8988T (cell line): ENCODE measurements at places on chromosomes 3 and 15.

DNA sequence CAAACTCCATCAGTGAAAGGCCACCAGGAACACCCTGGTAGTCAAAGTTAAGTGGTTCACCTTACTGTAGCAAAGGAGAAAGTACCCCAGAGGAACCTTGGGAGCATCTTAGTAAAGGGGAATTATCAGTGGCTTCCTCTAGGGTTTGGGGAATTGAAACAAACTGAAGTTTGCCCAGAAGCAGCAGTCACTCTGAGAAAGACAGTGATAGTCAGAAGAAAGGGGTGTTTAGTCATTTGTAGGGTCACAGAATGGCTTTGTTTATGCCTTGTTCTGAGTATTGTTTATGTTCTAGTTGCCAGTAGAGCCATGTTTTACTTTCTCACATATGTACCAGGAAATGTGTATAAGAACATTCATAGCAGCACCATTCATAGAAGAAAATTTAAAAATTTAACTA, 93.8 kb downstream of the FHIT start:
- DNase-seq = no peak

GRCh38 chr15:35755237-35755802, 209.4 kb upstream of the DPH6 start:
- DNase-seq = no peak

DNA sequence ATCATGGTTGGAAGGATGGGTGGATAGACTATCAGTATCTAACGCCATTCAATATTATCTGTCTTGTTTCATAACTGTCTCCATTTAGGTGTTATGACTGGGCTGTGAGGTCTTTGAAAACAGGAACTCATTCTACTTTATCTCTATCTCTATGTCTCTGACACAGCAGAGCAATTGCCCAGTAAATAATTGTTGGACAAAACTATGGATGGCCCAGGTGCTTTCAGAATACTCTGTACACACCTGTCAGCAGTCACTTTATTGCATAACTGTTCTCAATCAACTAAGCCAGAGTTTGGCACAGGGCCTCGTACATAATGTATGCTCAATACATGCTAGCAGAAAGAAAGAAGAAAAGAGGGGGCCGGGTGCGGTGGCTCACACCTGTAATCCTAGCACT, 210.3 kb downstream of the OPA1 start:
- no peak for DNase-seq

DNA sequence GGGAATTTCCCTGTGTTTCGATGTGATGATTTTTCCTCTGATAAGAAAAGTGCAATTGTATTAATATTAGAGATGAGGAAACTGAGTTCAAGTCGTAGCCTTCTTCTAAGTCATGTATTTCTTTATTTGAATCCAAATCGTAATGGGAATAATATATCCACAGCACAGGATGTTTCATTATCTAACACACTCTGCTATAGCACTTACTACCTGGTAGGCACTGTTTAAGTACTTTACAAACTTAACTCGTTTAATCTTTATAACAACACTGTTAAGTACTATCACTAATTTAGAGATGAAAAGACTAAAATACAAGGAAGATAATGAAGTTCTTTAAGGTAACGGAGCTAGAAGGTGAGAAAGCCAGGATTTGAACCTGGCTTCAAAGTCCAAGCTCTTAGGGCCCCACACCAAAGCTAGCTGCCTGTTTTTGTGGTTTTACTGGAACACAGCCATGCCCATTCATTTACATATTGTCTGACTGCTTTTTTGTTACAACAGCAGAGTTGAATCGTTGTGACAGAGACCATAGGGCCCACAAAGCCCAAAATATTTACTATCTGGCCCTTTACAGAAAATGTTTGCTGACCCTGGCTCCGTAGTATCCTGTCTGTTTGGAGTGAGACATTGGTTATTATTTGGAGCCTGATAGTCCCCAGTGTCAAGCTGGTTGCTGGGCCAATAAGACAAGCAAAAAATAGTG, 9.6 kb upstream of the ATP13A3 start:
- no peak for DNase-seq

DNA sequence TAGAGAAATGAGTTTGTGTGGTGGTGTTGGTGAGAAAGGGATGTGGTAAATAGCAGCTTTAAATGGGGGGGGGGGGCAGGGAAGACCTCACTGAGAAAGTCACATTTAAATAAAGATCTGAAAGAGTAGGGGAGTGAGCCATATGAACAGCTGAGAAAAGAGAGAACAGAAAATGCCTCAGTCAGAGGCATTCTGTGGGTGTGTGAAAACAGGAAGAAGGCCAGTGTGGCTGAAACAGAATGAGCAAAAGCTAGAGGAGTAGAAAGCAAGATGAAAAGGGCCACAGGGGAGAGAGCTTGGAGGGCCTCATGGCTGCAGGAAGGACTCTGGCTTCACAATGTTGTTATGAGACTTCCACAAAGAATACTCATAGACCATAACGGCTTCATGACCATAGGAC, 783.3 kb downstream of the ZPLD1 start:
- DNase-seq = no peak

DNA sequence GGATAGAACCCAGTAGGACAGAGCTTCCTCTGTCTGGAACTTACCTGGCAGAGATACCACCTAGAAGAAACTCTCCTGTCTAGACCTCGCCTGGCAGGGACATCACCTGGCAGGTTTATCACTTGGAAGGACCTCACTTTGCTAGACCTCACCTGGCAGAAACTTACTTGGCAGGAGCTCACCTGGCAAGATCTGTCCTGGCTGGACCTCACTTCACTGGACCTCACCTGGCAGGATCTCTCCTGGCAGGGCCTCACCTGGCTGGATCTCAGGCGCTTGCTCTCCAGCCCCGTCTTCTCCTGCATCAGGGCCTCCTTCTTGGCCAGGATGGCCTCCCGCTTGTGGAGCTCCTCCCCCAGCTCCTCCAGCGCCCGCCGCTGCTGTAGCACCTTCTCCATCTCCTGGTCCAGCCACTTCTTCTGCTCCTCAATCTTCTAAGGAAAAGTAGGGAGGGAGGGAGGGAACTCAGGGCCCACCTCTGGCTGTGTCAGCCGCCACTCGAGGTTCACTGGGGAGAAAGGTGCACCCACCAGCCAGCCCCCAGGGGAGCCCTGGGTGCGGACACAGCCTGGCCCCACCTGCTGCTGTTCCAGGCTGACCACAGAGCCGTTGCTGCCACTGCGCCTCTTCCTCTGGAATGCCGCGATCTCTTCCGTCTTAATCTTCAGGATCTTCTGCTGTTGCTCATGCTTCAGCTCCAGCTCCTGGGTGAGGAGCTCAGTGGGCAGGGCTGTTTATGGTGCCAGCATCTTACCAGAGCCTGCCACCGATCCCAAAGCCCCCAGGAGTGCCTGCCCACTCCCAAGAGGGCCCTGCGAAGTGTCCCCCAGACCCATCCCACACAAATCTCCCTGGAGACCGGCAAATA, 22.5 kb downstream of the KIF7 start:
- no peak for DNase-seq

DNA sequence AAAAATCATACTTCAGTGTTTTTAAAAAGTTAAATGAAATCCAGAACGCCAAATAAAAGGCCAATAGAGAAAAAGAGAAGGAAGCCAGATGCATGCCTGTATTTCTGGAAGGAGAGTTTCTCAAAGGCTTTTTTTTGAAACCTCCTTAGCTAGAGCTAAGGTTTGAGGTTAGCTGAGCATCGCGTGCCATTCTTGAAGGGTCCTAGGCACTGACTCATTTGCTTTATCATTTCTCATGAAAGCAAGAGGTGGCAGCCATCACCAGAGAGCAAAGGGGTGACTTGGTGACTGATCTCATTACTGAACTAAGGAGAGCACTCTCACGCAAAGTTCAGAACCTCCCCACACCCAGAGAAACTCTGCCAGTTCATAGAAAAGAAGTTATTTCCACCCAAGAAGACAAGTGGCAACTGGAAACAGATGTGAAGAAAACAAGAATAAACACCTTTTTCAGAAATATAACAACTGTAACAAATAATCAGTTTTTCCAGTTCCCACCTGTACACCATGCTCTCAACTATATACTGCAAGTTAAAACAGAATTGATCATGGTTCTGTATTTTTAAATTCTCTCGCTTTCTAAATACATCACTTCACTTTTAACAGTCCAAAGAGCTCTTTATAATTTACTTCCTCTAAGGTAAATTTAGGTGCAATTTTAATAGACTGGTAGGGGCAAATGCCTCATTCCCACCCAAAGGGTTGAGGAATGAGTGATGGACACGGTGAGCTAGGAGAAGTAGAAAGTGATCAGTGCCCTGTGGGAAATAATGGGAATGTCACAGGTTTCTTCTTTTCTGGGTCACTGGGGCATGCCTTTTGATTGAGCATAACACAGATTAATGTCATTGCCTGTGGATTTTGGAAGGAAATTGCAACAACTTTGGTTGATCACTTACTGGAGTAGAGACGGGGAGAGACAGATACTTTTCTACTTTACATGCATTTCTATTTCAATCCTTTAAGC, 24.7 kb downstream of the GPR15 start:
- DNase-seq = no peak

- DNase-seq = no peak
These were observed 62.9 kb downstream of the GOLGA8B start for GRCh38 chr15:34520566-34520965.

- DNase-seq = no peak
These were observed 107.7 kb downstream of the CHCHD4 start for GRCh38 chr3:14016900-14017475.

- DNase-seq = no peak
These were observed 25.2 kb downstream of the MAPKBP1 start for GRCh38 chr15:41799488-41799805.

DNA sequence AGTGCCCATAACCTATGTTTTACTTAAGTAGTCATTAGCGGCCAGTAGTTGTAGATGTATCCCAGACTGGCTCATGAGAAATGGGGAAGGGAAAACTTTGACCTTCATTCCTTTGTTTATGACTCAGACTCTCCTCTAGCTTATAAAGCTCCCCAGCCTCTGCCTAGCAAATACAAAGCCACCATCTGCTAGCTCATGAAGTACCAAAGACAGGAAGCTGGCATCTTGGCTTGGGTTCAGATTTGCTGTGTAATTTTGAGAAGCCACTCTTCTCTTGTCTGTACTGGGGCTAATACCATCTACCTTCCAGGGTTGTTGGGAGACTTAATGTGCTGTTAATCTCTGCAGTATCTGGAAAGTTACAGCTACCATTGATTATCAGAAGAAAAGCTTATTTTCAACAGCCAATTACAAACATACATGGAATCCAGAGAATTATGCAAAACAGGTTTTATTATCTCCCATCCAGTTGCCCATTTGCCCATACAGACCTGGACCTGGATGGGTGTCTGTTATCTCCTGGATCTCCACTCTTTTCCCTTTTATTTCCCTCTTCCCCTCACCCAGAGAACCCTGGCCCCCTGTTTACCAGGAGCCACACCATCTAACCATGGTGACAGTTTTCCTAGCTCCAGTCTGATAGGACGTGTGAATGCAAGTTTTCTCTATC, 153.8 kb downstream of the SEMA6D start:
- DNase-seq = no peak

DNA sequence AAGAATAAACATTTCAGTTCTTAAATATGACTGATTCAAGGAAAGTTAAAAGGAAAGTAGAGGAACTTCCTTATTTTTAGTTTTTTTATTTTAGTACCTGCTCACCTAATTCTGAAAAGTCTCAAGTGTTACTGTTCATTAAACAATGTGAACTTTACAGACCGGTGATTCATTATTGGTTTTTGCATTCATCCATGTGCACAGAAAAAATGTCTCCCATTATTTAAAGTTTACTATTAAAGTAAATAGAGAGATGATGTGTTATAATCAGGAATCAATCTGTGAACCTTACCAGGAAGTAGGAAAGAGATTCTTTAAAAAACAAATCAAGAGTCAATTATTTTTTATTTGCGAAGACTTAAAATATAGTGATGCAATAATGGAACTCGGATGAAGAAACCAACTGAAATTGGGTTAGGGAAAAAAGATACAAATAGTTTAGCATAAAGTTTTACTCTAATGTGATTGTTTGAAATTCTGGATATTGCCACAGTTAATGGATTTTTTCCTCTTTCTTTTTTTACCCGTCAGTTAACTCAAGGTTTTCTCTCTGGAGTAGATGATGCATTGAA, 119.4 kb upstream of the SAMMSON start:
- no peak for DNase-seq

- no peak for DNase-seq
These were observed 104.7 kb upstream of the LINGO1 start for GRCh38 chr15:77737238-77738037.

DNA sequence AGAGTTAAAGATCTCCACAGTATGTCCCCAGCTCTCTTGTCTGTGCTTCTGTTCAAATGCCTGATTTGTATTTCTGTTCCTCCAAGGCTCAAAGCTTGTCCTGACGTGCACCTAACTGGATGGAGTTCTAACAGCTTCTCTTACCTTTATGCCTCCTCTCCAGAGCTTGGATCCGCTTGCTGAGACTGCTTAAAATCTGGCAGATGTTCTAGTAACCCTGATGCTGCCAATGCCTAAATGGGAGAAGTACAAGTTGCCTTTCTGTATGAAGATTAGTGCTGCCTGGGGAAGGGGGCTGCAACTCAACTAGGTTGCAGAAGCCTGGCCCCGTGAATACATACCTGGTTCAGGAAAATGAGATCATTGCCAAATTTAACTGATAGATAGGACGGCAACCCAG, 354.5 kb upstream of the KCNMB2 start:
- no peak for DNase-seq

DNA sequence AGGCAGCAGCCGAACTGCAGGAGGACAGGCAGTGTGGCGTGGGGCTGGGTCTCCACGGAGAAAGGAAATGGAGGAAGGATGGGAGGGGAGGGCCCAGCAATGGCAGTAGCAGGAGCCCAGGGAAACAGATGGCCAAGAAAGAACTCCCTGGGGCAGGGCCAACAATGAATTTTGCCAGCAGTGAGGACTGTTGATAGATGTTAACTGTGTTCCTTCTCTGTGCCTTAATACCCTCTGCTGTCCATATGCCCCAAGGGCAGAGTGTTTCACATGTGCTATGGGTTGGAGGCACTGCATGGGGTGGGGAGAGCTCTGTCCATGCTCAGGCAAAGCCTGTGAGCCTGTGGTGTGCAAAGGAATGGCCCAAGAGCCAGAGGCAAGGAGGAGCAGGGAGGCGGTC, 70.8 kb upstream of the POMGNT2 start:
- DNase-seq = no peak

DNA sequence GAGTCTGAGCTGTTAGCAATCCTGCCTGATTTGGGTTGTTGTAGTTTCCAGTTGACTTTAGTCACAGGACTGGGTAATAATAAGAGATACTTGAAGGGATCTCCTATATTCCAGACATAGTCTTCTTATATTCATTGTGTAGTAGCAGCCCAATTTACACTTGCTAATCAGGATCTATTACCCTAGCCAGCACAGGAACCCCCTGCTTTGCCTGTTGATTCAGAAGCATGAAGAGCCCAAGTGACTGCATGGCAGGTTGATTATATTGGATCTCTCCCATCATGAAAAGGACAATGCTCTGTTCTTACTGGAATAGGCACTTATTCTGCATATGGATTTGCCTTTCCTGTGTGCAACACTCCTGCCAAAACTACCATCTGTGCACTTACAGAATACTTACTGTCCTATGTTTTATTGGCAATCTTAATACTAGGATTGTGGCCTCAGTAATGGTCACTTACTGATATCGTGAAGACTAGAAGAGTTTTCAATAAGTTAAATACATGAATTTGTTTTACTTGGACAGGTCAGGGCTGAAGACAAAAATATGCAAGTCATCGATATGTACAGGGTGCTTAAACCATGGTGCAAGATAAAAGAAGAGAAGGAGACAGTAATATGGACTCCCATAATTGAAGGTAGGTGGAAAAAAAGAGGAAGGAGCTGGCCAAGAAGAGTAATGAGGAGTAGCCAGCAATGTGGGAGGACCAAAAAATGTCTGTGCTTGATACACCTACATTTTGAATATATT, 304.1 kb downstream of the MCTP2 start:
- DNase-seq = no peak
